CD4-positive, alpha-beta T cell (primary cell): ENCODE measurements at places on chromosomes 11 and 22.

GRCh38 chr11:97786961-97787360 lies 1233.8 kb upstream of the CNTN5 start:
- DNase-seq = no peak
- no peaks in the 10 kb centered on the region for H3K27me3 ChIP-seq
- H3K4me3 ChIP-seq = no peak overlapping the region
- no peak overlapping the region for H3K27ac ChIP-seq
- no peaks in the 10 kb centered on the region for H3K36me3 ChIP-seq
- H3K4me1 ChIP-seq = no peaks in the 10 kb centered on the region

- DNase-seq = no peak
- H3K4me1 ChIP-seq = no peaks in the 10 kb centered on the region
- no peak overlapping the region for H3K27ac ChIP-seq
- H3K27me3 ChIP-seq = no peaks in the 10 kb centered on the region
- H3K36me3 ChIP-seq = no peaks in the 10 kb centered on the region
These were observed 130.5 kb downstream of the FAM76B start for GRCh38 chr11:95659088-95659487.

DNA sequence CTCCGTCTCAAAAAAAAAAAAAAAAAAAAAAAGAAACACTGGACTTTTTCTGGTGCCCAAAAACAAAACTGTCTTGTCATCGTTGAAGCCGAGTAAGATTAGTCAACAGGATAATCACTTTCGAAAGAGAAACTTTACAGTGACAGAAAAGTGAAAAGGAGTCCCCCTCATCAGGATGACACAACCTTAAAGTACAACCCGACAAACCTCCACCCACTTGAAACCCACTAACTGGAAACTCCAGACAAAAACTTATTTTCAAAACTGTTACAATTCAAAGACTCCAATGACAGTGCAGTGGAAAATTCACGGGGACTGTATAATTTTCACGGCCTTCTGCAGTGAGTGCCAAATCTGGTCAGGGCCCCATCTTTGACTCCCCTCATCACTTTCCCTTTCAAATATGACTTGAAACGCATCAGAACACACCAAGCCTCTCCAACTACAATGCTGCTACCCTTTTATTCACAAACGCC lies 1.3 kb downstream of the DENND5A start:
- H3K4me3 ChIP-seq = peak overlapping the region; percentile 91
- DNase-seq = peak; percentile 67
- H3K4me1 ChIP-seq = peaks cover 45% of the 10 kb centered on the region
- H3K27ac ChIP-seq = peak overlapping the region; percentile 77
- no peaks in the 10 kb centered on the region for H3K27me3 ChIP-seq
- H3K36me3 ChIP-seq = no peaks in the 10 kb centered on the region

DNA sequence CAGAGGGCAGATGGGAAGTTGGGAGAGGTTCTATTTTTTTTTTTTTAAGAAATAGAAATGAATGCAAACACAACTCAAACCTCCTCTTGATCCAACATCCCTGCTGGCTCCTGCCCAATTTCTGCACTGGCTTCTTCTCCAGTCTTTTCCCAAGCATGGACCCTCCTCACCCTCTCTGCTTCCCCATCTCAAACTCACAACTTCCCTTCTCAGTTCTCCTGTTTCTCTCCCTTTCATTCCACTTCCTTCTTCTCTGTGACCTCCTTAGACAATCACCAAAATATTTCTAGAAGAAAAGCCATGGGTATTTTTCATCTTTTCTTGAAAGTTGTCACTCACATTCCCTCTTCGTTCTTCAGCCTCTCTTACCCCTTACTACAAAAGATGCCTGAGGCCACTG lies 85.2 kb upstream of the VPREB1 start:
- no peak overlapping the region for H3K4me3 ChIP-seq
- H3K36me3 ChIP-seq = no peaks in the 10 kb centered on the region
- no peak for DNase-seq
- peaks cover 7% of the 10 kb centered on the region for H3K4me1 ChIP-seq
- H3K27ac ChIP-seq = no peak overlapping the region
- no peaks in the 10 kb centered on the region for H3K27me3 ChIP-seq

DNA sequence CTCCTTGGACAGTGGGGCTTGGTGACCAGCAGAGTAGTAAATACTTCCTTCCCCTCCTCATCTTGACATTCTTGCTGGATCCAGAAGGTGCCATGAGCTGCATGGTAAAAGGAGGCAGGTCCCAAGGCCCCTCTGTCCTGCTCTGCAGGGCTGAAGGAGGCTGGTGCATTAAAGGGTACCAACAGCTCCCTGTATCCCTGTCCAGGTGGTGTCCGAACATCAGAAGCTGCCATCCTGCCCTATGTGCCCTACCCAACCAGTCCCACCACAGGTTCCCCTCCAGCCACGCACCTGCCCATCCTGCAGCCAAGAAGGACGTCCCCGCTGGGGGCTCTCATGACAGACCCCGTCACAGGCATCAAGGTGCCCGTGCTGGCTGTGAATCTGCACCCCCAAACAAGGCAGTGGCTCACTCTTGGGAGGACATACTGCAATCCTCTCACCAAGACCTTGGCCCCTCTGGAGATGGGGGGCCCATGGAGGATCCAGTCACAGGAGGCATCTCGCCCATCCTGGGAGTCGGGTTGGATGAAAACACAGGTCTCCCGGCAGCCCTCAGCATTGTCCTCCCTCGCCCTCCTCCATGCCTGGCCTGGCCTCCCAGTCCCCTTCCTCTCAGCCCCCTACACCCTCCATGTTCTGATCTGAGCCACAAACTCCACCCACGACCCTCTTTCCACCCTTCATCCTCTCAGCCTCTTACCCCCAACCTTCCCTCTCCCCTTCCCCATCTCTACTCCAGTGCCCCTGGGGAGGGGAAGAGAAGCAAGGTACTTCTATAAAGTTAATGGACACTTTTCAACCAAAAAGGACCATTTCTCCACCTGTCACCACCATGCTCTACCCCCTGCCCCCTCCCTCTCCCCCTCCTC lies 55.1 kb downstream of the BTG4 start:
- peaks cover 13% of the 10 kb centered on the region for H3K27me3 ChIP-seq
- no peaks in the 10 kb centered on the region for H3K4me1 ChIP-seq
- H3K36me3 ChIP-seq = no peaks in the 10 kb centered on the region
- H3K4me3 ChIP-seq = no peak overlapping the region
- no peak overlapping the region for H3K27ac ChIP-seq
- DNase-seq = no peak

- H3K27ac ChIP-seq = no peak overlapping the region
- no peak overlapping the region for H3K4me3 ChIP-seq
- no peaks in the 10 kb centered on the region for H3K4me1 ChIP-seq
- no peak for DNase-seq
- no peaks in the 10 kb centered on the region for H3K27me3 ChIP-seq
These were observed 1309.4 kb downstream of the TBC1D22A start for GRCh38 chr22:48071828-48072227.

DNA sequence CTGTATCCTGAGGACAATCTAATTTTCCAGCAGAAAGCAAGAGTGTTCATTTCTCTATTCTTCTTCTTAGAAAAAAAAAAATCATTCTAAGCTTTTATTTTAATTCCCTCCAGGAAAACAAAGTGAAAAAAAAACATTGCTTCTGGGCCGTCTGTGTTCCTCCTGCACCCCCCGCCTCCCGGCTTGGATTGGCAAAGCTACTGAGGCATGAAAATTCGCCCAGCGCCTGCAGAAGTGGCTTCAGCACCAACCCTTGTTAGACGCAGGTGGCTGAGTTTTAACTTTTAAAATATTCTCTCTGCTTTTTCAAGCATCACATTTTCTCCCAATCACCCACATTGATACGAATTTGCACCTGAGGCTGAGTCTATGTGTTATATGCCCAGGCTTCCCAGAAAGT lies 401.6 kb downstream of the BRD1 start:
- H3K27ac ChIP-seq = no peak overlapping the region
- H3K4me1 ChIP-seq = no peaks in the 10 kb centered on the region
- no peaks in the 10 kb centered on the region for H3K36me3 ChIP-seq
- H3K27me3 ChIP-seq = no peaks in the 10 kb centered on the region

DNA sequence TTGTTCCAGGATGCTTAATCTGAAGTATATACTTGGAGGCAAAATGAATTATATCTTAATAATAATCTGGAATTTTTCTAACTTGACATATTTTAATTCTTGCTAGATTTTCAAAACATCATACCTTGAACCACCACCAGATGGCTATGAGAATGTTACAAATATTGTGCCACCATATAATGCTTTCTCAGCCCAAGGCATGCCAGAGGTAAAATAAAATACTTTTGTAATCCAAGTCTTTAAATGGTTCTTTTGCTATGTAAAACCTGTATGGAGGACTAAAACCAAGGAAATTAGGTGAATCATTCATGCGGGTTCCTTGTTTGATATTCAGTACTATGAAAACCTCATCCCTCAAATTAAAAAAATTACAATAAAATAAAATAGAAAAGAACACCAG lies 14.4 kb downstream of the NAALAD2 start:
- H3K27me3 ChIP-seq = no peaks in the 10 kb centered on the region
- H3K27ac ChIP-seq = no peak overlapping the region
- DNase-seq = no peak
- H3K36me3 ChIP-seq = no peaks in the 10 kb centered on the region
- H3K4me1 ChIP-seq = no peaks in the 10 kb centered on the region
- no peak overlapping the region for H3K4me3 ChIP-seq

GRCh38 chr11:102111787-102112508 lies 1.7 kb downstream of the YAP1 start:
- peaks cover 20% of the 10 kb centered on the region for H3K27me3 ChIP-seq
- no peaks in the 10 kb centered on the region for H3K36me3 ChIP-seq
- H3K4me1 ChIP-seq = peaks cover 15% of the 10 kb centered on the region
- no peak for DNase-seq

DNA sequence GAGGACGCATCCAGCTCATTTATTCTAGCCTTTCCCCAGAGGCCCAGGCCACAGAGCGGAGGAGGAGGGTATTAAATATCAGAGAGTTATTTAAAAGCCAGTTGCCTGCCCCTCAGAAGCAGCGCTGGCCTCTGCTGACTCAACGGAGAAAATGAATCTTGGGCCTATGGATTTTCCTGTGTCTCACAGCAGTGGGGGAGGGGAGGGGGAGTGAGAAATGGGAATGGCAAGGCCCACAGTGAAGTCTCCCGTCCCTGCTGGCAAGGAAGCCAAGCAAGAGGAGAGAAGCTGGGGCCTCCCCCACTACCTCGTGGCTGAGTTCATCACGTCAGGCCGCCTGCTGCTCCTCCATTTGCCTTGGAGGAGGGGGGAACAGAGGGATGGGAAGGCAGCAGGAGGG lies 4.5 kb upstream of the TPBGL start:
- H3K27ac ChIP-seq = no peak overlapping the region
- no peak overlapping the region for H3K4me3 ChIP-seq
- no peaks in the 10 kb centered on the region for H3K36me3 ChIP-seq
- DNase-seq = no peak

- no peaks in the 10 kb centered on the region for H3K36me3 ChIP-seq
- no peak for DNase-seq
- H3K27me3 ChIP-seq = no peaks in the 10 kb centered on the region
- H3K27ac ChIP-seq = no peak overlapping the region
These were observed 165.0 kb downstream of the BRD1 start for GRCh38 chr22:49662681-49663080.

DNA sequence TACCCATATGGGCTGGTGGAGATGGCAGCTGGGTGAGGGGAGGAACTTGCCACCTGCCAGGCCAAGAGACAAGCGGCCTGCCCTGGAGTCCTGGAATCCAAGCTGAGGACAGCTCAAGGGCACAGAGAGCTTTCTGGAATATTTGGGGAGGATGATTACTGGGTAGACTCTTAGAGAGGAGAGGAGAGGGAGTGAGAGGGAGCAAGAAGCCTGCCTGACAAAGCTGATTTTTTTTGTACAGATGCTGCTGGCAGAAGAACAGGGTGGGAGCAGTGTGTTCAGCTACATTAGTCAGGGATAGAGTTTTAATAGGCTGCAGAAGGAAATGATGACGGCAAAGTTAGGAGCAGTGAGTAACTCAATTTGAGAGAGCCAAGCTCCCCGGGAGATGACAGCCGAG lies 299.3 kb downstream of the NXPE2 start:
- H3K4me1 ChIP-seq = no peaks in the 10 kb centered on the region
- no peaks in the 10 kb centered on the region for H3K36me3 ChIP-seq

GRCh38 chr11:2220173-2220771 lies 48.7 kb upstream of the TH start:
- peaks cover 18% of the 10 kb centered on the region for H3K4me1 ChIP-seq
- H3K27ac ChIP-seq = no peak overlapping the region
- H3K4me3 ChIP-seq = no peak overlapping the region

GRCh38 chr22:19819911-19820879 lies 34.5 kb downstream of the GNB1L start:
- H3K4me1 ChIP-seq = no peaks in the 10 kb centered on the region
- no peak overlapping the region for H3K27ac ChIP-seq

GRCh38 chr11:19810852-19811251 lies 98.2 kb downstream of the NAV2 start:
- H3K4me3 ChIP-seq = no peak overlapping the region
- no peaks in the 10 kb centered on the region for H3K27me3 ChIP-seq
- no peak for DNase-seq
- no peaks in the 10 kb centered on the region for H3K4me1 ChIP-seq

GRCh38 chr22:34960005-34960404 lies 106.0 kb upstream of the ISX start:
- H3K36me3 ChIP-seq = no peaks in the 10 kb centered on the region
- H3K27ac ChIP-seq = no peak overlapping the region
- no peak overlapping the region for H3K4me3 ChIP-seq
- H3K4me1 ChIP-seq = no peaks in the 10 kb centered on the region
- H3K27me3 ChIP-seq = no peaks in the 10 kb centered on the region

DNA sequence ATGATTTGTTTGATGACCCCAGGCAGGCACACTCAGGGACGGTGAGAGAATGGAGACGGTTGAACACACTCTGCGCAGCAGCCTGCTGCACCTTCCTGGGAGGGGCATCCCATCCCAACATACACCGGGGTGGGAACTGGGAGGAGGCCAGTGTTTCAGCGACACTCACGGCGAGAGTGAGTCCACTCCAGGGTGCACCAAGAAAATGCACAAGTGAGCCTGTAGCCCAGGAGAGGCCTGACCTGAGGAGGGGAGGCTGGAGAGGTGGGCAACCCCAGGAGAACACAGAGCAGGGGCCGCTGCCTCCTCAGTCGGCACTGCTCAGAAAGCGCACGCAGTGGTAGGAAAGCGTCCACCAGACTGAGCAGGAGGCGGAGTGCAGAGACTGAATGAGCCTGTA lies 54.5 kb downstream of the IGF2 start:
- DNase-seq = no peak
- no peaks in the 10 kb centered on the region for H3K4me1 ChIP-seq
- no peaks in the 10 kb centered on the region for H3K36me3 ChIP-seq
- H3K27ac ChIP-seq = no peak overlapping the region
- no peak overlapping the region for H3K4me3 ChIP-seq
- no peaks in the 10 kb centered on the region for H3K27me3 ChIP-seq

DNA sequence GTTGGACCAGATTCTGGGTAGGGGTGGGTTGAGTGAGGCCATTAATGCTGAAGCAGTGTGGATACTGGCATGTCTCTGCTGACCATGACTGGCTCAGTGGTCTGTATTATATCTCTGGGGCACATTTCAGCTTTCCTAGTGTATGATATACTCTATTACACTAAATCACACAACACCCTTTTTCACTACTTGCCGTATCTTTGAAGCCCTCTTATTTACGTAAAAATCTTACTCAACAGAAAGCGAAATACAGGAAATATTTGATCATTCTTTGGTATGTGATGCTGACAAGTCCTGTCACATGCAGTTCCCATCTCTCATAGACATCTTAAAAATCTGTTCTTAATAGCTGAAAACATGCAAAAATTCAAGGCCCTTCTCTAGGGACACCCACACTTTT lies 40.3 kb downstream of the OR5B17 start:
- H3K4me1 ChIP-seq = no peaks in the 10 kb centered on the region
- no peak overlapping the region for H3K4me3 ChIP-seq
- no peak for DNase-seq
- H3K36me3 ChIP-seq = no peaks in the 10 kb centered on the region
